ENCODE measurements at places on chromosomes 13 and 19. TPM values are rescaled to one million over a fixed set of nuclear protein-coding genes. Genes with fewer than 3 reads are reported as not detected.

Gene PRSS57
- not detected for total RNA-seq

Gene ZNF83
- total RNA-seq: 51.2 TPM

Gene ZNF415
- 1.2 TPM for total RNA-seq

Gene VMAC
- 18.6 TPM for total RNA-seq

Gene ZNF587
- 45.4 TPM for total RNA-seq

Gene F7
- total RNA-seq: not detected

Gene MTUS2
- not detected for total RNA-seq
